GM19239 (cell line): ENCODE measurements at places on chromosomes 5 and 9.

GRCh38 chr9:115306865-115307264 is 188.9 kb upstream of the TNC start:
- DNase-seq = no peak

GRCh38 chr5:6158974-6159831 is 219.1 kb downstream of the MED10 start:
- DNase-seq = no peak

DNA sequence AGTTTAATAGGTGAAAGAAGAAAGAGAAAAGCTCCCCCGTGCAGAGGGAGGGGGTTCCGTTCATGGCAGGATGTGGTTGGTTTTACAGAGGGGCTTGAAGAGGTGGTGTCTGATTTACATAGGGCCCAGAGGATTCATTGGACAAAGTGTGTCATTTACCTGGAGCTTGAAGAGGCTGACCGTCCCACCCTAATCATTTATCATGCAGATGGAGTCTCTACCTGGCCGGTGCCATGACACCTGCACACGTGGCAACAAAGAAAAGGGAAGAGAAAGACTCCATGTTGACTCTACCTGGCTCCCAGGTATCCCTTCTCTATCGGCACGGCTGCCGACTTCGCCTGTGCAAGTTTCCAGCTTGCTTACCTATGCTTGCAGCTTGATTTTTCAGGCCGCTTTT is 35.3 kb upstream of the PRRC2B start:
- DNase-seq = no peak

DNA sequence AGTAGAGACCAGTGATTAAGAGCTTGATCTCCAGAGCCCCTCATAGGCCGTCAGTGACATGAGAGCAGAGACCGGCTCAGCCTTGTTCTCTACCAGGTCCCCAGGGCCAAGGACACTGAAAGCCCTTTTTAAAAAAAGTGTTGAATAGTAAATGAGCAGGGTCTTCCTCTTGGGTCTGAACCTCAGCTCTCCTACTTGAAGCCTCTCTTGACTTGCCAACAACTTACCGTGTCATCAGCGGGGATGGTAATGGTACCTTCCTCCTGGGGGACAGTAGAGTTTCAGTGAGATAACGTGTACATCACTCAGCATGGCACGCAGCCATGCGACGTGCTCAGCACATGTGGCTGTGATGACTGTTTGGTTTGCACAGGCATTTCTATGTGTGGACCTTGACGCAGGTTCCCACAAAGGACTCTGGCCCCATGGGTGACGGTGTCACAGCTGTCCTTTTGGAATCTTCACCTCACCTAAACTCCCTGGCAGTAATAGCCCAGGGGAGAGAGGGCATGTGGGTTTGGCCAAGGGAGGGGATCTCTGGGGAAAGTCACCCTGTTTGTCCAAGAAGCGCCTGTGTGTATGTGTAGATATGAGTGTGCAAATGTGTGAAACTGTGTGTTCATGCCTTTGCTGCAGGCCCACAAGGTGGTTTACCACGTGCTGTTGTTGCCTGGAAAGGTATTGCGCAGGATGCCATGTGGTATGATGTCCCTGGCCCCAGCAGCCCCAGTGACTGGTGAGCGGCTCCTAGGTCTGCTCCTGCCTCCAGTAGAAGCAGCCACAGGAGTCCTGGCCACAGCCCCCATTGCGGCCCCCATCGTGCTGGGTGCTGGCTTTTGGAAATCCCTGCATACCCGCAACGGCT is 18.7 kb downstream of the ERGIC1 start:
- no peak for DNase-seq

DNA sequence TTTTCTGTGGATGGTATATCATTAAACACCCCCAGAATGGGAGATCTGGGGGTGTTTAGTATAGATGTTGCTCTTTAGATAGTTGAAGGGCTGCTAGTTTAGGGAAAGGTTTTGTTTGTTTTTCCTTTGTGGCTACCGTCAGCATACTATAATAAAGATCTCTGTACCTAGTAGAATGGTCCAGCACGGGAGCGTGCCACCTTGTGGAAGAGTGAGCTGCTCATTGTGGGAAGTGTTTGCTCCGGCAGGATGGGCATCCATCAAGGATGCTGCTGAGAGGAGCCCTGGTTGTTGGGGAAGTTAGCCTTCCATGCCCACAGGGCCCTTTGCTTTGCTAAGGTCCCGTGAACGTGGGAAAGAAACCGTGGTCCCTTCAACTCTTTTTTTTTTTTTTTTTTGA is 113.1 kb downstream of the LIFR start:
- DNase-seq = no peak

DNA sequence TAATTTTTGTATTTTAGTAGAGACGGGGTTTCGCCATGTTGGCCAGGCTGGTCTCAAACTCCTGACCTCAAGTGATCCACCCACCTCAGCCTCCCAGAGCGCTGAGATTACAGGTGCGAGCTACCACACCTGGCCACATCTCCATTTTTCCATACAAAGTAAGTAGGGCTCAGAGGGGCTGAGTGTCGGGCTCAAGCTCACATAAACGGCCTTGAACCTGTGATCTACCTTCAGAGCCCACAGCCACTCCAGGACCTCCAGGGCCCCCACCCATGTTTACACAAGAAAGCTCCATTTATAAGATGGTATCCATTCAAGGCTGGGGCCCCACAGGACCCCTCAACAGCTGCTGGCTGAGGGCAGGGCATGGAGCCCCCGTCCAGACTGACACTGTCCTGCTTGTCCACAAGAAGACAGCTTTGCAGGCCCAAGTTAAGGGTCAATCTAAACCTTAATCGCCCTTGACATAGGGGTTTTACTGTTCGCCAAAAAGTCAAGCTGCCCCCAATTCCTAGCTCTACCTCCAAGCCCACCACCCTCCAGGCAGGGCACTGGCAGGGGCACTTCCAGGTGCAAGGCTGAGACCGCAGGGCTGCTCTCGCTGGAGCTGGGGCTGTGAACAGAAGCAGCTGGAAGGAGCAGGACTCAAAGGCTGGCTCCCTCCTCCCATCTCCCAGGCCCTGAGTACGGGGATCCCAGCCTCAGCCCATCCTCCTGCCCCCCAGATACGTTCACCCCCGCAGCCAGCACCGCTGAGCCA is 18.9 kb downstream of the FAM78A start:
- DNase-seq = no peak

- no peak for DNase-seq
These were observed 30.5 kb upstream of the HK3 start for GRCh38 chr5:176929654-176930053.

DNA sequence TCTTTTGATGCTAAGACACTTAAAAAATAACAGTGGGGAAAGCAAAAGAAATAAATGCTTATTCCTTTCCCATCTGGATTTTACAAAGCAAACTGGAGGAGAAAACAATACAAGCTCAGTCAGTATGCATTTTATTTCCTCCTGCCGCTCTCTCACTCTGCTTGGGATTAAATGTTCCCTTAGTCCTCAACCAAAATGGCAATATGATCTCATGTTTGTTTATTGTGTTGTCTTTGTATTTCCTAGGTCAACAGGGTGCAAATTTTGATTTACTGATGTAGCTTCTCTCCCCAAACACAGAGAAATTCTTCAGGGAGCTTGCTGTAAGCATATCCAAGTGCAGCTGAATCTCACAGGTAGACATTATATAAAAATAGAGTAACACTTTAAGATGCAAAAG is 92.1 kb upstream of the ERBIN start:
- no peak for DNase-seq

GRCh38 chr9:84598921-84599636 is 70.5 kb upstream of the NTRK2 start:
- DNase-seq = no peak

- DNase-seq = no peak
These were observed 170.4 kb downstream of the GRIA1 start for GRCh38 chr5:153660919-153661318.

GRCh38 chr5:163807781-163808180 is 302.4 kb downstream of the MAT2B start:
- DNase-seq = no peak

DNA sequence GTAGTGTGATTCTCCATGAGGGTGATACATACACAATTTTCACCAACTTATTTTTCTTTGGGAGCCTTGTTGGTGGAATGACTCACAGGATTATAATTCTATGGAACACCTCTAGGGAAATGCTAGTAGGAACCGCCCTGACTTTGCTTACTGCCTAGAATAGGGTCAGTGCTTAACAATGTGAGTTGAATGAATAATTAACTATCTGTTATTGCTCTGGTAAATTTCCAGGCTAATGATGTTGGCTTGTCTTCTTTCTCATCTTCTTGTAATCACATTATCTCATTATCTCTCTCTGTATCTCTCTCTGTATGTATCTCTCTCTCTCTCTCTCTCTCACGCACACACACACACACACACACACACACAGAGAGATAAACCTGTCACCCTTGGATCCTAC is 291.1 kb downstream of the TRIM32 start:
- DNase-seq = no peak

GRCh38 chr5:170720179-170720578 is 63.3 kb upstream of the GABRP start:
- DNase-seq = no peak

DNA sequence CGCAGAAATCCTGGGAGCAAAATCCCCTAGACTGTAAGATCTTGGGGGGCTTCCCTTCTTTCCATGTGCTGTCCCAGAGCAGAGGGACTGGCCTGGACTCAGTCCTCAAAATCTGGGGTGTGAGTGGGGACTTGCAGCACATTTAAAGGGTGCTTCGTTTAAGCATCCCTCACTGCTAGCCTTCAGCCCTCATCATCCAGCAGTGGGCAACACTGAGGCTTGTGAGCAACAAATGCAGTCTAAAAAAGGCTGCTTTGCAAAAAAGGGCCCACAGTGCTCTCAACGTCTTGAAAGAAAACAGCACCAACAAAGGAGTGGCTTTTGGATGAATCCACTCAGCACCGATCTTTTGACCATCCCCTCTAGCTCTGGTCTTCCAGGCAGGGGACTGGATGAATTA is 128.3 kb upstream of the TBC1D2 start:
- no peak for DNase-seq

- DNase-seq = no peak
These were observed 77.6 kb upstream of the SAP30L start for GRCh38 chr5:154368041-154368800.

- DNase-seq = no peak
These were observed 1.6 kb upstream of the NFIL3 start for GRCh38 chr9:91425271-91425670.

- no peak for DNase-seq
These were observed 86.1 kb downstream of the ADAMTS6 start for GRCh38 chr5:65395526-65396155.

DNA sequence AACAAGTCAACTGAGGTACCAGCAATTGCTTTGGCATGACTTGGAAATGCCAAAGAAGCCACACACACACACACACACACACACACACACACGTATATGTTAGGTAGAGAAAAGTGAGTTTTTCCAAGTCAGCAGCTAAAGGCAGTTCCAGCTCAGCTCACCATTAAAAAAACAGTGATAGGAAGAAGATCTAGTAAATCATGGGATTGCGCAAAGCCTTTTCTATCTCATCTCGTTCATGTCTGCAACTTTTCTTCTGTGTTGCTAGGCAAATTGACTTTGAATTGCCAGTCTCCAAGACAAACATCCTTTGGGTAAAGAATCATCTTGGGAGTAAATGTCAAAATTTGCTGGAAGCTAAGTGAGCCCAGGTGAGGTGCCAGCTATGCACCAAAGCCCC is 500.1 kb downstream of the ENC1 start:
- DNase-seq = no peak

DNA sequence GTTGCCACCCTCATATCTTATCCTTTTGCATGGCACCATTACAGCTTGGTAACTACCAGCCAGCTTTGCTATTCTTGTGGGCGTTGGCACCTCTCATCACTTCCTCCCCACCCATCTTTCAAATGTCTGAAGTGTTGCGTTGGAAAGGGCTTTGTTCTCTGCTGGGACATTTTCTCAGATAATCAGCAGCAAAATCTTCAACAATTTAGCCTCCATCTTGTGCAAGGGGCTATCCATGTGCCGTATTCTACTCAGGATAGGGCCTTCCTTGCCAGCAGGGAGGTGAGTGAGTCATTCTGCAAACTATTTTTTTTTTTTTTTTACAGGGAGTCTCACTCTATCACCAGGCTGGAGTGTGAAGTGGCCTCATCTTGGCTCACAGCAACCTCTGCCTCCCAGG is 62.1 kb upstream of the NUDT12 start:
- no peak for DNase-seq

- no peak for DNase-seq
These were observed 60.6 kb upstream of the CDK20 start for GRCh38 chr9:88034964-88035363.
